ENCODE measurements at places on chromosomes 7 and 10.

- no peak for DNase-seq
These were observed 367.8 kb upstream of the GALNT17 start for GRCh38 chr7:70763961-70764691.

- peak; percentile 6 for DNase-seq
These were observed at the start of gene KNDC1 for GRCh38 chr10:133159950-133160825. Gene KNDC1, plus strand, starts transcription at chr10:133160219. Its CDS starts 249 bp downstream, at chr10:133160468.

DNA sequence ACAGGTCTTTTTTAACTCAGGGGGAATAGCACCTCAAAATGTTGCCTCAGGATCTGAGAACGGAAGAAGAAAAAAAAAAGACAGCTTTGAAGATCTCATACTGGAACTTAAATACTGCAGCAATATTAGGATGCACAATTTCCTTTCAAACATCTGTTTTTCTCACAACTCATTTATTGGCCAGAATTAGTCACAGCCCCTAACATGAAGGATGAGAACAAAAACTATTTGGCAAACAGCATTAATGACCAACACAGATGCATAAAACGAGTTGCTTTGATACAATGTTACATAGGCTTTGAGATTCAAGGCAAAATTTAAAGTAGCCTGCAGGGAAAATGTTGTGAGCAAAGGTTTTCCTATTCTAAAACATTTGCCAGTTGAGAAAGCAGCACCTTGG is 36.5 kb downstream of the JMJD1C start:
- peak; percentile 17 for DNase-seq

- DNase-seq, result no peak
These were observed 8.2 kb downstream of the ASB10 start for GRCh38 chr7:151178831-151179230.

DNA sequence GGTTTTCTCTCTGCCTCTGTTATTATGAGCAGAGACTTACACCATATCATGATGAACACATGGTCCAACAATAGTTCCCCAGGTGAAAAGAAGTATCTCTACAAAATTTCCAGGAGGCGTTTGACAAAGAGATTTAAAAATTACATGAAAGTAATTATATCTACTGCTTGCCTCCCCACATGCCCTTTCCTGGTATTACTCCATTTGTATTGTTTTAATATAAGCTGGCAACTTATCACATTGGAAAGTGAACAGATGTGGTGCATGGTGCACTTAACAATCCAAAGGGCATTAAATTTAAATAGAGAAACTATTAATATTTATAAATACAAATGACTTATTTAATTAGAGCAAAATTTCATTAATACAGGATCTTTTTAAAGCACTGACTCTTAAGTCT is 638.2 kb downstream of the ANKRD7 start:
- DNase-seq, result no peak

DNA sequence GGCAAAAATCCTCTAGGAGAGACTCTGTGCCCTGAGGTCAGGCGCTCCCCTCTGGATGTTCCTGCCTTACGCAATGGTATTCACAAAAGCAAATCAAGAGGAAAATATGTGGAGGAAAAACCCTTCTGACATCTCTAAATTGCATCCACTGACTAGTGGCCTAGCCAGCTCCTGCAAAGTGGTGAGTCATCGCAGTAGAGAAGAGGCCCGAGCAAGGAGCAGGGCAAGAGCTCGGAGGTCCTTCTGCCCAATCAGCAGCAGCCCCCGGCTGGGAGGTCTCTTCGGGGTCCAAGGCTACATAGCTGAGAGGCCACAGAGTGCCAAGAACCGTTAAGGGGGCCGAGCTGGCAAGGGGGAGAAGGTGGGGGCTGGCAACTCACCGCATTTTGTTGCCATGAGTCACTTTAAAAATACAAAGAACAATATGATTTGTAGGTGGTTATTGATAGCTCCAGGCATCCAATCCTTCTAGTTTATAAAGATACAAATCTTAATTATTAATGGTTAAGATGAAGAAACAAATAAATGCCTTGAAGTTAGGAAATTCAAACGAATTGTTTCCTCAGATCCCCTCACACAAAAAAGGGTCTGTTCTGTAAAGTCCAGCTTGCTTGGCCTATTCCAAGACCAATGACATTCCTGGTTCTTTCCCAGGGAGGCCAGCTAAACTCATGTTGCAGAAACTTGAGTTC is 161.6 kb downstream of the PKD1L1 start:
- DNase-seq, result peak; percentile 99

GRCh38 chr7:27161721-27162560 is 3.4 kb downstream of the HOXA9 start:
- DNase-seq, result no peak

GRCh38 chr7:131574741-131575140 is 18.3 kb upstream of the PODXL start:
- DNase-seq, result peak; percentile 65

GRCh38 chr10:94088926-94089381 is 95.2 kb downstream of the PLCE1 start:
- DNase-seq, result peak; percentile 34

DNA sequence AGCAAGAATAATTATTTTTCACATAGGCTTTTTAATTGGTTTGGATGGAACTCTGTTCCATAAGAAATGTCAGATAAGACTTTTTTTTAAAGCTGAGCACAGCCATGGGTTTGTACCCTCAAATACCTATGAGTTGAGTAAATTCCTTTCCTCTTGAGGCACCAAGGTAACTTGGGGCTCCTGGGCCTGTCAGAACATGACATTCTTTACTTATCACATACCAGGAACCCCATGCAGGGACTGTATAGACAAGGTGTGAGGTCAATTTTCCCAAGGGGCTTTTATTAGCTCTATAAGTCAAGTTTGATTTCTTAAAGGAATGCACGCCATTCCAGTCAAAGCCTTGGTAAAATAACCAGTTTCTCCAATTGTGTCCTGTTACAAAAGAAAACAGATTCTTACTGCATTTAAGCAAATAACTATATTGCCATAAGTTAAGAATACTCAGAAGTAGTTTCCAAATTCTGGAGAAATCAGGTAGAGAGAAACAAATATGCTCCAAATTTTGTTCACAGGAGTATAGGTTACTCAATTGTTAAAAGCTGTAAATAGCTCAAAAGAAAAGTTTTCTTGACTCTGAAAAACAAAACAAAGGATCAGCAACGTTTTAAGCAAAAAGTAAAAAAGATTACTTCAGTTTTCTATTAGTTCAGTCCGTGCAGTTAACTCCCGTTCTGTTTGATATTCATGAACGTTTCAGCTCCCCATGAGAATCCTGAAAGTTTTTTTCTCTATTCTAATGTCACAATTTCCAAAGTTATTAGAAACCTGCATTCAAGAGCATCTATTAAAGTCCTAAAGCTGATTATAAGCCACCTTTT is 167.5 kb upstream of the NAMPT start:
- no peak for DNase-seq

GRCh38 chr10:91048380-91048779 is 127.5 kb upstream of the ANKRD1 start:
- no peak for DNase-seq

GRCh38 chr7:44583146-44583865 is 1.3 kb upstream of the TMED4 start:
- DNase-seq, result no peak

GRCh38 chr7:50088463-50089129 is 4.5 kb downstream of the ZPBP start:
- DNase-seq, result no peak
